ENCODE measurements at places on chromosomes 2 and 18. TPM values are rescaled to one million over a fixed set of nuclear protein-coding genes. Genes with fewer than 3 reads are reported as not detected.

TXNDC2 gene
- total RNA-seq = 0.26 TPM

CPLX4 gene
- not detected for total RNA-seq

PROKR1 gene
- not detected for total RNA-seq

MCFD2 gene
- total RNA-seq = 51.0 TPM

DNA sequence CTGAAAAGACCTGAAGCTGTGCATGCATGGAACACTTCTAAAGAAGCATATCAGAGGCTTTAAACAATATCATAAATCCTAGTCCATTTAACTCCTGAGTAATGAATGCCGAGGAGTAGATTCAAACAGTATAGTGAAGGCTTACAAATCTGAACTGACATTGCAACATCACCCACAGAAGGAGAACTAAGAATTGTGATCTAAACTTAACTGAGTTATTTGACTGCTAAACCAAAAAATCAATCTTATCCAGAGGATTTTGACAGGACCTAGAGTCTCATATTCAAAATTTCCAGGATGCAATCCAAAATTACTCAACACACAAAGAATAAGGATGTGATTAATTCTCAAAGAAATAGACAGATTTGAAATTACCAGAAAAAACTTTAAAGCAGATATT is 181.0 kb downstream of the SLC39A10 start:
- H3K4me3 ChIP-seq = no peak overlapping the region
- DNase-seq = no peak
- no peaks in the 10 kb centered on the region for H3K4me1 ChIP-seq
- peaks cover 12% of the 10 kb centered on the region for H3K27me3 ChIP-seq
- H3K36me3 ChIP-seq = no peaks in the 10 kb centered on the region

DNA sequence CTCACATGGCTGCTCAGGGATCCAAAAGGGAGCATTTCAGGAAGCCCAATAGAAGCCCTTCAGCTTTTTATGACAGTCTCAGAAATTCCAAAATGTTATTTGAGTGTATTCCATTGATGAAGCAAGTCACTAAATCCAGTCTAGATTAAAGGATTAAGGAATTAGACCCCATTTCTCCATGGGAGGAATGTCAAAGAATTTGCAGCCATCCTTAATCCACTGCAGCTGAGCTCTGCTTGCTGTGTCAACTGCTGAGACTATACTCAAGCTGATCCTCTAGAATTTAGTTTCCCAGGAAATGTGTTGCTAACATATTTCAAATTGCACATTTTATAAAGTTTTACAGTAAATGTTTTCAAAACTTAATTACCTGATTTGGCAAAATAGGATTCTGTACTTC is 28.4 kb upstream of the C2orf69 start:
- H3K36me3 ChIP-seq = no peaks in the 10 kb centered on the region
- H3K4me3 ChIP-seq = no peak overlapping the region
- H3K27me3 ChIP-seq = peaks cover 3% of the 10 kb centered on the region

GRCh38 chr2:218962859-218963492 is 3.5 kb downstream of the CDK5R2 start:
- H3K27ac ChIP-seq = no peak overlapping the region
- DNase-seq = peak; percentile 33
- no peak overlapping the region for H3K4me3 ChIP-seq
- H3K27me3 ChIP-seq = peaks cover 48% of the 10 kb centered on the region
- H3K36me3 ChIP-seq = peaks cover 3% of the 10 kb centered on the region

DNA sequence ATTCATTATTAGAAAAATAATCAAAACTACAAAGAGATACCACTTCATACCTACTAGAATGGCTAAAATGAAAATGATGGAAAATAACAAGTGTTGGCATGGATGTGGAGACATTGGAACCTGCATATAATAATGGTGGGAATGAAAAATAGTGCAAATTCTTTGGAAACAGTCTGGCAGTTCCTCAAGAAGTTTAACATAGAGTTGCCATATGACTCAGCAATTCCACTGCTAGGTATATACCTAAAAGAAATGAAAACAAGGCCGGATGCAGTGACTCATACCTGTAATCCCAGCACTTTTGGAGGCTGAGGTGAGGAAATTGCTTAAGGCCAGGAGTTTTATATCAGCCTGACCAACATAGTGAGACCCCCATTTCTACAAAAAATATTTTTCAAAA is 41.6 kb upstream of the ACYP2 start:
- peaks cover 14% of the 10 kb centered on the region for H3K4me1 ChIP-seq
- peak overlapping the region; percentile 55 for H3K27ac ChIP-seq
- no peak for DNase-seq

DNA sequence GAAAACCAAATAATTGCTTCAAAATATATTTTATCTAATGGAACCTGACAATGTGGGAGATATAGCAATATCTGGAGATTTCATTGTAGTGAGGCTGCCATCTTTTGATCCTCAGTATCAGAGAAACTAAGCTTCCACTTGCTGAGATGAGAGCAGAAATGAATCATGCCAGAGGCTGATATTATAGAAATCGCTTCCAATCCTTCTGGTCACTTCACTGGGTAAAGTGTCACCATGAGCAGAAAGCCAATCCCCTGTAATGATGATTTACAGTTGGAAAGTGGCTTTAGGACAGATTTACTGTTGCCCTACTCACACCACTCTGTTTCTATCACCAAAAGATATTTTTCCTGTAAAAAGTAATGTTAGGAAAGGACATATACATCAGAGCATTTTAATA is 365.0 kb upstream of the VRK2 start:
- DNase-seq = no peak
- H3K4me1 ChIP-seq = no peaks in the 10 kb centered on the region
- no peaks in the 10 kb centered on the region for H3K27me3 ChIP-seq
- no peaks in the 10 kb centered on the region for H3K36me3 ChIP-seq
- no peak overlapping the region for H3K4me3 ChIP-seq

DNA sequence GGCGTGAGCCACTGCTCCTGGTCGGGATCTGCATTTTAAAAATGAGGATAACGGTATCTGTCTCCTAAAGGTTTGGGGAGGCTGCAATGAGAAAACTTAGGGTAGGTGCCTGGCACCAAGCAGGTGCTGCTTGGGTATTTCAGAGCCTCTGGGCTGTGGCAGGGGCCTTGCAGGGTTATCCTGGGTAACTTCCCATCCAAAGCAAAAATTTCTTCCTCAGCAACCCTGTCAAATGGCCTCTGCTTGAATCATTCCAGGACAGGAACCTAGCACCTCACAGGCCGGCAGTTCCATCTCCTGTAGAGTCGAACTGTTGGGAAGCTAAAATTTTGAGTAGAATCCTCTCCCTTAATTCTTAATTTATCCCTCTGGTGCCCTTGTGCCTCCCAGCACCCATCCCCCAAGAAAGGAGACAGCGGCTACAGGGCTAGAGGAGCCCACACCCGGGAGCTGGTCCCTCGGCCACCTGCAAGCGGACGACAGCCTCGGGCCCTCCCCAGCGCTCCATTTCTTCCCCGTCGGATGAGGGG is 868 bp downstream of the CGREF1 start:
- peaks cover 38% of the 10 kb centered on the region for H3K27me3 ChIP-seq
- H3K4me1 ChIP-seq = peaks cover 14% of the 10 kb centered on the region
- H3K36me3 ChIP-seq = no peaks in the 10 kb centered on the region
- no peak for DNase-seq

DNA sequence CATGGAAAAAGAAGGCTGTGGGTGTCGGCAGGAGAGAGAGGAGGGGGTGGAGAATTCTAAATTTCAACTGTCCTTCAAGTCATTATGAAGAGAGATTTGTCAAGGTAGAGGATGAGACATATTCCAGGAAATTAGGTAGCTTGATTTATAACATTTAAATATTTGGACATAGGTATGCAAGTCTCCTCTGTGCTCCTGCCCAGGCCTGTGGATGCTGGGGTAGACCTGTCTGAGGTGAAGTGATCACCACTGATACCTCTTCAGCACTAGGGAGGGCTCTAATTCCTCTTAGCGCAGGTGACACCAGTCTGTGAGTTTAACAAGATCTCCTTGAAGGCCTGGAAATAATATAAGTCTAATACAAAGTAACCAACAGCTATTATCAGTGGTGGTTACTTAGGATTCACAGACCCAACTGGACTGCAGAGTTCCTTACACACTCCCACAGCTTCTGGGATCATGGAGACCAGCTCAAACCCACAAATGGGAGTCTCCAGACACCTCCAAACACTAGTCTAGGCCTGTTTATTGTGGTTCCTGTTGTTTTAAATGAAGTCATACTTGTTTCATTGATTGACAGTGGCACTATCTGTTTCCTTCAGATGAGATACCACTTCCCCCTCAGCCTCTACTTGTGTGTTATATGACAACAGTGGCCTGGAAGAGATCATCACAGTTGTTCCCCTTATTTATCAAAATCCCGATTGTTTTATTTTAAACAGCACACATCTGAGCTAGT is 104.1 kb upstream of the ITPRID2 start:
- H3K36me3 ChIP-seq = peaks cover 2% of the 10 kb centered on the region
- no peak overlapping the region for H3K4me3 ChIP-seq
- H3K27ac ChIP-seq = no peak overlapping the region

DNA sequence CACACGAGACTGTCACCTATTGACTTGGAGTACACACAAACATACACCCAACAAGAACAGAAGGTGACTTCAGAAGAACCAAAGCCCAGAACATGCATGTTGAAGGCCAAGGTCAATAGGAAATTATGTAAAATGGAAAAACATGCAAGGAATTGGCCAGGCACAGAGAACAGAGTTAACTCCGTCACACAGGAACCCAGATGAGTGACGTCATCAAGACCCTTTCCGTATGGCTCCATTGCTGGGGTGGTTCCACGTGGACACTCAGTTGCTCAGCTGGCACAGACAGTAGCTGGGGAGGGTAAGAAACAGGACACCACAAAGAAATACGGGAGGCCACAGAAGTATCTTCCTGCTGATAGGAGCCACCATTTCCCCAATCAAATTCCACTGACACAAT is 18.4 kb downstream of the SOX11 start:
- no peaks in the 10 kb centered on the region for H3K36me3 ChIP-seq
- no peak overlapping the region for H3K4me3 ChIP-seq
- H3K4me1 ChIP-seq = no peaks in the 10 kb centered on the region
- no peak for DNase-seq

- H3K4me3 ChIP-seq = no peak overlapping the region
- no peaks in the 10 kb centered on the region for H3K27me3 ChIP-seq
- H3K4me1 ChIP-seq = no peaks in the 10 kb centered on the region
- no peak for DNase-seq
- H3K36me3 ChIP-seq = peaks cover 49% of the 10 kb centered on the region
Observed at GRCh38 chr2:206289391-206289790, 14.9 kb downstream of the ZDBF2 start.

DNA sequence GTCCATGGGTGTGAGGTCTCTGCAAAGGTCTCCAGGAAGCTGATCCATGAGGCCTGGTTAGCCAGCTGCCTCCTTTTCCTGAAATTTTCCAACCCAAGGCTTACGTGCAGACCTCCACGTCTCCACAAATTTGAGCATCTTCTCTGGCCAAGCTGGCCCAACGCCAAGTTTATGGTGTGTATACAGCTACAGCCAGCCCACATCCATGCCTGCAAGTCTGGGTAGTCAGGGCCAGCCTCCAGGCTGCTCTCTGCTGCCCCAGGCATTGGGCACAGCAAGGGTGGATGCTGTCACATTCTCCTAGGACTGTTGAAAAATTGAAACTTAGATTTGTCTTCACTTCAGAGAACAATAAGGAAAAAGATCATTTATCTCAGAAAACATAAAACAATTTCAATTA is 525.5 kb upstream of the CHAC2 start:
- no peaks in the 10 kb centered on the region for H3K36me3 ChIP-seq
- H3K4me3 ChIP-seq = no peak overlapping the region
- no peaks in the 10 kb centered on the region for H3K4me1 ChIP-seq

- no peaks in the 10 kb centered on the region for H3K27me3 ChIP-seq
- no peak for DNase-seq
- H3K27ac ChIP-seq = no peak overlapping the region
- H3K4me1 ChIP-seq = no peaks in the 10 kb centered on the region
- H3K36me3 ChIP-seq = no peaks in the 10 kb centered on the region
Observed at GRCh38 chr2:2667690-2668089, 336.6 kb upstream of the MYT1L start.

GRCh38 chr18:76386886-76387285 is 108.2 kb downstream of the ZNF516 start:
- no peak for DNase-seq
- no peaks in the 10 kb centered on the region for H3K36me3 ChIP-seq
- peaks cover 14% of the 10 kb centered on the region for H3K4me1 ChIP-seq
- H3K27ac ChIP-seq = no peak overlapping the region
- H3K4me3 ChIP-seq = no peak overlapping the region

DNA sequence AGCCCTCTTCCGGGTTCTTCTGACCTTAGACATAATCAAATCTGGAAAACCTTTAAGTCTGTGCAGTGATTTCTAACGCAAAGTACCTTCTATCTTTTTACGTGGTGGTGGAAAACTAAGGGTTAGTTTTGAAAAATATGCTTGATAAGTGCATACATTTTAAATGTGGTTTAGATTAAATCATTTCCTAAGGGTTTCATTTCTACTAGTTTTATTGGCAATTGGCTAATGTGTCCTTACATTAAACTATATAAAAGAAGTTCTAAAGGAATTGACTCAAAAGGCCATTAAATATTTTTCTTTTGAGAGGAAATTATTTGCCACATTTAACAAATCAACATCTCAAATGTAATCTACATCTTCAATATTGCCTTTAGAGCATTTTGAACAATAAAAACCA is 268.3 kb upstream of the THUMPD2 start:
- peaks cover 3% of the 10 kb centered on the region for H3K36me3 ChIP-seq
- no peaks in the 10 kb centered on the region for H3K4me1 ChIP-seq
- no peaks in the 10 kb centered on the region for H3K27me3 ChIP-seq
- no peak overlapping the region for H3K27ac ChIP-seq
- H3K4me3 ChIP-seq = no peak overlapping the region

DNA sequence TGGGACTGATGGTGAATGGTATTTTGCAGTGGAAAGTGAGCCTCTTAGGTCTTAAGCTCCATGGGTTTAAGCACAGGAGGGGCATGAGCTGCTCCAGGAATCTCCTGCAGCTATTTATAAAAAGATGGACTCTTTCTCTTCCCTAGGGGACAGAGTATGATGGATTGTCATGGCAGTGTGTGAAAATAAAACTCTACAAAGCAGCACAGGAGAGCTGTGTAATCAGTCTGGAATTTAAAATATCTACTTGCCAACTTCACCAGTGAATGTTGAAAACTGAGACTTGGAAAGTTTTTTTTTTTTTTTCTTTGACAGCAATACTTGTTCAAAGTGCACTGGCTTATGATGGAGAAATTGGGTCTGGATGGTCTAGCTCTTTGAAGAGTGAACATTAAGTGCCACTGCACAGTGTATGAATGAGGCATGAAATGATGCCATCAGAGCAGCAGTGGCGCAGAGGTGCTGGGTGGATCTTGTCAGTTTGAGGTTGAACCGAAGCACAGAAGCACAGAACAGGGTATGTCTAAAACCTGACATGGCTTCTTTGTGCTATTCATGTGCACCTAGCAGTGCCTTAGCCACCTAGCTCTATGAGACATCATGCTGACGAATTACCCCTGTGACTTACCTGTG is 245.4 kb downstream of the PTPRM start:
- no peak overlapping the region for H3K27ac ChIP-seq
- no peaks in the 10 kb centered on the region for H3K36me3 ChIP-seq
- no peaks in the 10 kb centered on the region for H3K4me1 ChIP-seq
- H3K4me3 ChIP-seq = no peak overlapping the region
- DNase-seq = no peak

DNA sequence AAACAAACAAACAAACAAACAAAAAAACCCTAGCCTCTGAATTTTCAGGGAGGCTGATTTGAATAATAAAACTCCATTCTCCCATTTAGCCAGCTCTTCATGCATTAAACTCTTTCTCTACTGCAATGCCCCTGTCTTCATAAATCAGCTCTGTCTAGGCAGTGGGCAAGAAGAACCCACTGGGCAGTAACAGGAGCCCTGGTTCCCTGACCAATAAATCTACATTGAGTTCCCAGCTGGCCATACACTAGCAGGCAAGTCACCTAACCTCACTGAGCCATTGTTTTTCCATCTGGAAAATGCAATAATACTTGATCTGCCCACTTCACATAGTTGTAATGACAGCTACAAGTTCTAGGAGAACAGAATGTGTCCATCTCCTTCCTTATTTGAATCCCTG is 57.6 kb upstream of the YPEL5 start:
- H3K27me3 ChIP-seq = peaks cover 31% of the 10 kb centered on the region
- DNase-seq = no peak
- no peak overlapping the region for H3K27ac ChIP-seq
- H3K4me1 ChIP-seq = no peaks in the 10 kb centered on the region
- H3K4me3 ChIP-seq = no peak overlapping the region

Data from activated T-helper 1 cell treated with anti-CD3 and anti-CD28 coated beads, Interleukin-12 subunit alpha, Interleukin-12 subunit beta, Interleukin-2, Interleukin-4 antibody, amounts not matched to agents 30 ng/mL and 10 ng/mL and 1 ng/mL, durations not matched to agents 14 hours and 24 hours and 36 hours (primary cell).